Stimulated activated naive CD8-positive, alpha-beta T cell treated with anti-CD3 and anti-CD28 coated beads, Interleukin-15, amount 100 ng/mL, for 72 hours (primary cell): ENCODE measurements at places on chromosomes 11 and 22.

DNA sequence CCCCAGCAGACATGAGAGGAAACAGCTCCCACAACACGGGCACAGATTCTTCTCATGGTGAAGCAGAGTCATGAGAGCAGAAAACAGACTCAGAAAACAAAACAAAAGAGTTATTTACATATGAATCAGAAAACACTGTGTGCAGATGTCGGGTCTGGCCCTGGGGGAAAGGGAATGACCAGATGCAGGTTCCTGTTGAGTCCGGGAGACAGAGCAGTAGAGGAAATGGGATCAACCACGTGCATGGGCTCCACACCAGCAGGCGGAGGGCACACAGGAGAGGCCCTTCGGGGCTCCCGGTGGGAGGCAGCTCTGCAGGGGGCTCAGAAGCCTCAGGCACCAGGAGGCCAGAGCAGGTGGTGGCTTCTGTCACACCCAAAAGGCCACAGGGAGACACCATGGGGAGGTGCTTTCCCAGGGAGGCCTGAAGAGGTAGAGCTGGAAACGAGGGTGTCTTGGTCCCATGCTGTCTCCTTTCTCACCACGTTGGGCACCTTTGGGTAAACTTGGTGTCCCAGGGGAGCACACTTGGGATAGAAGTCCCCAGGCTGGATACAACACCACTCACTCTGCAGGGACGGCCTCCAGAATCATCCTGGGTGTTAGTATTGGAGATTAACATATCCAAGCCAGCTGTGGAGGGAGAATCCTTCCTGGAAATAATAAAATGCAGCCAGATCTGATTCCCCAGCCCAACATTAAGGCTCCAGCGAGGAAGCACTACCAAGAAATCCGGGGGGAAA is 764.7 kb downstream of the BRD1 start:
- no peak for DNase-seq

GRCh38 chr11:20037396-20038153 is 122.7 kb downstream of the DBX1 start:
- no peak for DNase-seq

- no peak for DNase-seq
Observed at GRCh38 chr11:106101819-106102218, 24.4 kb downstream of the AASDHPPT start.

DNA sequence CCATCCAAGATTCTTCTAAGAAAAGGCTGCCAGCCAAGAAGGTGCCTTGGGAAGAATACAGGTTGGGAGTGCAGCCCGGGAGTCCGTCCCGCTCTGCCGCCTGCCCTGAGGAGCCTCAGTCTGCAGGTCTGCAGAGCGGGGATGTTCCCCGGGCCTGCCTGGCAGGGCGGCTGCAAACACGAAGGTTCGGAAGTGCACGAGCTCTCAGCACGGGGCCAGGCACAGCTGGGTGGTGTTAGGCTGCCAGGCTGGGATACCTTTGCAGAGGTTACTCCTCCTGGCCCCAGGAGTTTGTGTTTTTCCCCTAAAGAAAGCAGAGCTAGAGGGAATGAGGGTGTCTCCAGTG is 9.4 kb upstream of the PRR5 start:
- no peak for DNase-seq
